Fibroblast of skin of left quadriceps (primary cell): ENCODE measurements at places on chromosomes 1 and 21.

DNA sequence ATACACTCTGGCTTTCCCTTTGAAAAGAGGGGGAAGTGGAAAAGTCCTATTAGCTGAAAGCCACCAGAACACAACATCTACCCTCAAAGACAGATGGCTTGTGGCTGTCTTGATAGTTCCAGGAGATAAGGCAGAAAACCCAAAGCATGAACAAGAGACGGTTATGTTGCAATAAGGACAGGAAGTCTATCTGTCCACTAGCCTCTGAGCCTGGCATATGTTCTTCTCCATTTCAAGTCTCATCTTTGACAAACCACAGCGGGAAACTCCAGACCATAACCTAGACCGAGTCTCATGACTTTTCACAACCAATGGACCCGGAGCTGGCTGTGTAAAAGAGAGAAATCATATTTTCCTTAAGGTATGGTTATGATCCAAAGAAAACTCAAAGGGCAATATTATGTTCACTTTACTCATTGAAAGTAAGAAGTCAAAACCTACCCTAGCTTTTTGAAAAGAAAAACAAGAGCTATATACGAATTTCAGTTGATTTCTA, 33.8 kb downstream of the DUSP10 start:
- DNase-seq: no peak

GRCh38 chr1:54417123-54417522, 10.9 kb upstream of the SSBP3 start:
- DNase-seq: no peak

DNA sequence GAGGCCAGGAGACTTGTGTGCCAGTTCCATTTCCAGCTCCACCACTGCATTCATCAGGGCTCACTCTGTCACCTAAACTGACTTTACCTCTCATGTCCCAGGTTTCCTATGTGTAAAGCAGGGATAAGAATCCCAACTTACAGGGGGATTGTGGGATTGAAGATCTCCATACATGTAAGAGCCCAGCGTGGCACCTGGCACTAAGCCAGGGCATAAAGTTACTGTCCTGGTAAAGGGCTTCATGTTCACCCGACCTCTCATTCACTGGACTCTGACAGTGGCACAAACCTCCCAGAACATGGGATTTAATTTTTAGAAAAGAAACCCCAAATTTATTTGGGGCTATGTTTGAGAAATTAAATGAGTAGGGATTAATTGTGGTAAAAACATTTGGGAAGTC, 8.9 kb upstream of the IGFN1 start:
- DNase-seq: no peak

- no peak for DNase-seq
These were observed 83.1 kb upstream of the WNT4 start for GRCh38 chr1:22225858-22226589.

DNA sequence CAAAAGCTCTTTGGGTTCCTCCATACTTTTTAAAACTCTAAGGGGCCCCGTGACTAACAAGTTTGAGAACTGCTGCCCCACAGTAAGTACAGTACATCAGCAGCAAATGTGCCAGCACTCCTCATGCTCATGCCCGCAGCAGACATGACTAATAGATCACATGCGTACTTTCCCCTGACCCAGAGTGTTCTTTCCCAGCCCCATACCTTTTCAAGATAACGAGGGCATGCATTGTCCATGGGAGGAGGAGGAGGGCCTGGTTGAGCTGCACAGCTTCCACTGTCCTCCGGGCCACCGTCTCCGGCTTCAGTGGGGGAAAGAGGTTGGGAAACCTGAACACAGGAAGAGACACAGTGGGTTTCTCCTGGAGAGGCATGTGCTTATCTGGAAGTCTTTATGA, 45.5 kb downstream of the DHRS3 start:
- no peak for DNase-seq

DNA sequence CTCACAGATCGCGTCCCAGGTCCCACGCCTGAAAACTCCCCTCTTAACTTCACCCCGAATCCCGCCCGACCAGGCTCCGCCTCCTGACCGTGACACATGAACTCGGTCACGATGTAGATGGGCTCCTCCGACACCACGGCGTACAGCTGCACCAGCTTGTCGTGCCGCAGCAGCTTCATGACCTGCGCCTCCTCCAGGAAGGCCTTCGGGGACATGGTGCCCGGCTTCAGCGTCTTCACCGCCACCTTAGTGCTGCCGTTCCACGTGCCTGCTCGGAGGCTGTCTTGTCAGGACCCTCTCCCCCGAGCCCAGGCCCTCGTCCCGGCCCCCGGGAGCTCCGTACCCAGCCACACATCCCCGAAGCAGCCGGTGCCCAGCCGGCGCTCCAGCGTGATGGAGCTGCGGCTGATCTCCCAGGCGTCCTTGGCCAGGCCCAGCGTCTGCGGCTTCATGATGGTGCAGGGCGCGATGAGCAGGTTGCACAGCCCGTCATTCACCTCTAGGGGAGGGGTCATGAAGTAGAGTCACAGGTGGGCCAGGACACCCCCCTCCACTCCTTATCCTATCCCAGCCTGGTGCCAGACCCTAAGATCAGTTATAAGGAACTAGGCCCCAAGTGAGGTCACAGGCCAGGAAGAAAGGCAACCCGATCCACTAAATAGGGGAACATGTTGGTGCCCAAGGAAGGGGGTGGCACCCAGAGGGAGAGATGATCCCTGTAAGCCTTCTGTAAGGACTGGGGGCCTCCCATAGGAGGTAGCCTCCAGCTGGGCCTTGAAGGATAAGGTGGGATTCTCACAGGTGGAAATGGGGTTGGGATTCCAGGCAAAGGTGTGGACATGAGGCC, 11.6 kb upstream of the AHDC1 start:
- no peak for DNase-seq

- no peak for DNase-seq
These were observed 22.9 kb downstream of the OVGP1 start for GRCh38 chr1:111404588-111404987.

DNA sequence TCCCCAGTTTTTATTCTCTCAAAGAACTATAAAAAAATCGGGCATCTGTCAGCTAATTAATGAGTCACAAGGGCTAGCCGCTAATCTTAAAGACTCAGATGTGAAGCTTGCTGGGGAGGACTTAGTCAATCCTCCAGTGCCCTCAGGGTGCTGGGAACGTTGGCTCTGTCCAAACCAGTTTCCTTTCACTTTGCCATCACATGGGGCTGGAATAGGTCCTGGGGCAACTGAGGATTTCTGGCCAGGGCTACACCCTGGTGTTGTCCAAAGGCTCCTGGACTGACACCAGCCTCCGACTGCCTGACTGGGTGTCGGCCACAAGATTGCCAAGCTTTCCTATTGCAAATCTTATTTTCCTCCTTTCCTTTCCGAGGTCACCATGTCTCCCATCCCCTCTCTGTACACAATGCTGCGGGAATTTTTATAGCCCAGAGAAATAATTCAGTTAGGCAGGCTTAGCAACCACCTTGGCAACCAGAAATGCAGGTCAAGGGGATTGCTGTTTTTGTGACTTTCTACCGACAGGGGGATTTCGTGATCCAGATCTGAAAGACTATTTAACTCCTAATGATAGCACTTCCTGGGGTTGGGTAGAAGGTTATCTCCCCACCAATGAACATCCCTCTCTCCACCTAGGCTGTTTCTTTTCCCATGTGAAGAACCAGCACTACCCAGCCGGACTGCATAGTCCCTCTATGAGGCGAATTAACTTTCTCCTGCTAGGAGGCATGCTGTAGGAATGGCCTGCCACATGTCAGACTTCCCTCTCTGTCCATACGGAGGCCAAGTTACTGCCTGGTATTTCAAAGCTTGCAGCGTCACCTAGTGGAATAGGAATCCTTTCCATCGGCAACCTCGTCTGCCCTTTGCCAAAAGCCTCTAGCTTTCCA, 29.9 kb upstream of the CTBS start:
- DNase-seq: no peak

DNA sequence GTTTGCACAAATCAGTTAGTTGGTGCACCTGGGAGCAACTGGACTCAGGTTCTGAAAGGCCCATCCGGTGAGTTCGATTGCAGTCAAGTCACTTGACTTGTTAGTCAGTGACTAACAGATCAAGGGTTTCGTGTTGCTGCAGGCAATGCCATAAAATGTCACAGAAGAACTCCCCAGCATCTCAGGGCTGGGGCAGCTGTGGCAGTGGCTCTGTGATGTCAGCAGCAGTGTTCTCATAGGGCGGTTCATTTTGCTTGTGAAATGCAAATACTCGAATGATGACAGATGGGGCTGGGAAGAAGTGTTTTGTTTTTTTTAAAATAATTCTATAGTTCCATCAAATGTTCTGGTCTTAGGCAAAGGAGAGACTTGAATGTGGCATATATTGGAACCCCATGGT, 287.8 kb downstream of the LMX1A start:
- no peak for DNase-seq

DNA sequence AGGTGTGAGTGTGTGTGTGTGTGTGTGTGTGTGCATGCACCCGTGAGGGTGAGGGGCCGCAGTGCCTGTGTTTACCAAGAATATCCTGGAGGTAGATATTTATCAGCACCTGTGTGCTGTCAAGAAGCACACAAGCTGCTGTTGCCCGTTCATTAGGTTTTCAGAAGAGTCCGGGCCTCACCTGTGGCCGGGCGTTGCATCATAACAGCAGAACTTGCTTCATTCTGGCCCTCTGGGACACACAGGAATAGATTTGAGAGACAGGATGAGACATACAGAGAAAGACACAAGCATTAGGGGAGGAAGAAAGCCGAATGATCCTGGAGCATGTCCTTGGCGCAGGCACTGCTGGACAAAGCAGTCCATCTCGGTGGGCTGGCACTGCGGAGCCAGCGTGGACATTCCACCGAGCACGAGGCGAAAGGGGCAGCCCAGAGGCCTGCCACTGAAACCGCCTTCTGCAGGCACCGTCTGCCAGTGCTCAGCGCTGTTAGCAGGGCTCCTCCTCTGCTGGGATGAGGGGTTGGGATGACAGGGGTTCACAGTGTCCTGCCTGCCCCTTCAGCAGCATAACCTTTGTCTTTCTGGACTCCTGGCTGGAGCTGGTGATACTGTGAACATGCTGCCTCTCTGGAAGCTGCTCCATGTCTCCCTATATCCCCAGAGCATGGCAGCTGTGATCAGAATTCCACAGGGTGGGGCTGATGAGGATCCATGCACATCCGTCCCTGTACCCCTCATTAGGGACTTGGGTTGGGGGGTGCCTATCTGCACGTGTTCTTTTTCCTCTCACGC, 81.1 kb downstream of the PEX14 start:
- DNase-seq: no peak

DNA sequence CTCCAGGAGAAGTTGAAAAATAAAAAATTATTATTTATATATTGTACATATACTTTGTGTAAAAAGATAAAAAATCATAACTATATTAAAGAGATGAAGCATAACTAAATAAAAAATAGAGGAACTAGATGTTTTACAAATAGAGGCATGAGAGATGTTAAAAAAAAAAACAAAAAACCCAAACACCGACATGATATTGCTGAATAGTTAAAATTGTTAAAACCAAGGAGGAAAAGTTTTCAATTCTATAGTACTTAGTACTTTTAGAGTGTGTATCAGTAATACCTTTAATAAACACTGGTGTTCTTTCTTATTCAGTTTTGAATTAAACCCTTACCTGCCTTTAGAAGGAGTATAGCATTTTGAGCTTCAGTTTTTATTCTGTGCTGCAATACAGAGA, 32.1 kb downstream of the BACH1 start:
- no peak for DNase-seq

DNA sequence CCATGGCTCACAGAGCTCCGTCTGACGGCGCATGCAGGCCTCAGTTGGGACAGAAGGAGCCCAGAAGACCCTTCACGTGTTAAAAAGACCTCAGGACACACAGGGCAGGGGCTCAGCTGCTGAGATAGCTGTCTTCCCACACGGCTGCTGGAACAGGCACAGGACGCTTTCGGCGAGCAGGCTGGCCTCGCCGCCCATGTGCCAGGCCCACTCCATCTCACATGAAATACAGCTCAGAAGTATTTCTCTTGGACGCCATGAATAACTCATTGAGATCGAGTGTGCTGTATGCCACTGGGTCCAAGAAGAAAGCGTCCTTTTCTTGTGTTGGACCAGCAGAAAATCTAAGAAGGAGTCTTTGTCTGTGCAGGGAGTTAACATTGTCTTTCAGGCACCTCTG, 69.6 kb downstream of the SIM2 start:
- DNase-seq: no peak

GRCh38 chr1:162141281-162142054, 72.0 kb downstream of the NOS1AP start:
- DNase-seq: peak; percentile 33

DNA sequence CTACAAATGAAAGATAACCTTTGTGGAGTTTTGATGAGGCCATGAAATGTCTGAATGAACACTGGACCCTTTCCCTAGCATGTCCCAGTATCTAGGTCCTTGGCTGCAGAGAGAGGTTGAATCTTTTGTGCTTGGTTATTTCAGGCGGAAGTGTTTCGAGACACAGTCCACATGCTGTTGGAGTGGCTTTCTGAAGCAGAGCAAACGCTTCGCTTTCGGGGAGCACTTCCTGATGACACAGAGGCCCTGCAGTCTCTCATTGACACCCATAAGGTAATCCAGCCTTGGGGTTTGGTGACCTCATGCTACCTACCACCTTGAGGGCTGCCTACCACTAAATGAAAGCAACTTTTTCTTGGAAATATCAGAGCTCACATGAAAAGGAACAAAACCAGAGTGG, 38.9 kb upstream of the BMP8A start:
- no peak for DNase-seq

DNA sequence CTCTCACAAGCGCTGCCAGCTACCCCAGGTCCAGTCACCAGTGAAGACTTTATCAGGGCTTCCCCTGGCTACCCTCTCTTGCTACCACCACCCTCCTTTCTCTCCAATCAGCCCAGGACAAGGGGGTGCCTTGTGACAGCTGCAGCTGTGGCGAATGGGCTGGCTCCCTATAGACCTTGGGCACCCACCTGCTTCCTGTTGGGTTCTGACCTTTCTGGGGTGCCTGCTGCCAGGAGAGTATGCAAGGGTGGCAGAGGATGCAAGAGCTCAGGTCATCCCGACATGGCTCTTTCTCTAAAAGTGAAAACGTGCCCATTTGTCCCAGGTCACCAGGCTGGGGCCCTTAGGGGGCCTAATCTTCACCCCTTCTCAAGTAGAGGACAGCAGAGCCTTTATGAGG, 6.6 kb downstream of the KLHDC8A start:
- DNase-seq: no peak

GRCh38 chr1:210394281-210394821, 65.6 kb downstream of the HHAT start:
- no peak for DNase-seq

- no peak for DNase-seq
These were observed 9.0 kb upstream of the IFFO2 start for GRCh38 chr1:18965206-18966173.

DNA sequence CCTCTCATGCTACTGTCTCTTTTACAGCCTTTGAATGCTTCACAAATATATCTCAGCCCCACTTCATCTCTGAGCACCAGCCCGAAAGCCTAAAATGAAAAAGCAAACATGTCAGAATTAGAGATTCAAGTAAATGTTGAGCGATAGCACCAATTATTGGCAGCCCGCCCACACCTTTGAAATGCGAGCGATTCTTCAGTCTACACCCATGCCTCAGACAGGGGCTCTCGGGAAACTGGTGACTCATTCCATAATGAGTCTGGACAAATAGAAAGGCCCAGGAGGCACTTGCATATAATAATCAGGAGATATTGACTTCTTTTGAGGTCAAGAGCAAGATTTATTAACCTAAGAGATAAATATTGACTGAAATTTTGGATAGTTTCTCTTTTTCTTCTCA, 487.3 kb upstream of the PTBP2 start:
- DNase-seq: no peak

- no peak for DNase-seq
These were observed 43.9 kb upstream of the TSPEAR start for GRCh38 chr21:44755227-44755626.
